Right atrium auricular region (tissue), 2 donors: ENCODE measurements at places on chromosomes 1 and 21. TPM values are rescaled to one million over a fixed set of nuclear protein-coding genes. Genes with fewer than 3 reads are reported as not detected.

DNA sequence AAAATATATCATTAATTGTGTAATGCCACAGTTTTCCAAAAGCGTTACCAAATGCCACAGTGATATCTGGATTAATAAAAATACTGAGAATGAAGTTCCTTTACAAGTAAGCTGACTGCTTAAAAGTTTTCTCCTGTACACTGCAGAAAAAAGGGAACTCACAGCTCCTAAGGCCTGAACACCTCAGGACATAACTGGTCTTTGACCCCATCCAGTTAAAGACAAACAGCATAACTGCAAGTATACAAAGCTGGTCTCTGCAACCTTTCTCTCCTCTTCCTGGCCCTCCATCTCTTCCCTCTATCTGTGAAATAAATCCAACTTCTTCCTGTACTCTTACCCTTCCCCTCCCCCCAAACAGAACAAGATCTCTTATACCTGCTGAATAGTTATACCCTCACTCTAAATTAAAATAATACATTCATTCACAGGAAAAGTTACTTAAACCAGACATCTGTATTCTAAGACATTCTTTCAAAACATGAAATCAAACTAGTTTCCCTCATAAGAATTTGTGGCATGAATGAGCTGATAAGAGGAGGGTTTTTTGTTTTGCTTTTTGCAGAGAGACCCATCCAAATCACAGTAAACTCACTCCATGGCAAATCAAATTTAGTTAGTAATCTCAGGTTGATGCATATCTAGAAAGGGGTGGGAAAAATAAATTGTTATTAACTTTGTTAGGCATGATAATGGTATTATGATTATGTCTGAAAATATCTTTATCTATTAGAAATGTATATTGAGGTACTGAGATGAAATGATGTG is 2.9 kb downstream of the DIPK1A start:
- no peaks in the 10 kb centered on the region for H3K36me3 ChIP-seq
- H3K4me3 ChIP-seq, result no peak overlapping the region
- H3K27ac ChIP-seq, result no peak overlapping the region
- no peak for DNase-seq
- H3K4me1 ChIP-seq, result no peaks in the 10 kb centered on the region
- H3K27me3 ChIP-seq, result no peaks in the 10 kb centered on the region

- no peaks in the 10 kb centered on the region for H3K4me1 ChIP-seq
- H3K36me3 ChIP-seq, result no peaks in the 10 kb centered on the region
- no peaks in the 10 kb centered on the region for H3K27me3 ChIP-seq
- H3K27ac ChIP-seq, result no peak overlapping the region
- DNase-seq, result no peak
These were observed 879.4 kb downstream of the MRPL39 start for GRCh38 chr21:24727803-24728440.

DNA sequence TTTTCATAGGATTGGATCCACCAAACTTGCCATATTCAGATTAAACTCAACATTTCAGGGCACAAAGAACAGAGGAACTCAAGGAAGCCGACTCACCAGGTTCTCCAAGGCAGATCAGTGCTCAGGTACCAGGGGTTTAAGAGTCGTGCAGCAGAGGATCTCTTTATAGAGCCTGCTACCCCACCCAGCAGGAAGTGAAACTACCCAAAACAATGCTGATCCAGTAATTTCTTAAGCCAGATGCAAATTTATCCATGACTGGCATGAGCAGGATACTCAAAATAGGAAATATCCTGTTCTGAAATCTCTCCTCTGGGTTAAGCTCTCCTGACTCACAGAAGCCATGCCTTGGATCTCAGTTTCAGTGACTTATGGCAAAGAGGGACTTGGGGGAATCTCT is at the start of gene SPRR2A:
Gene SPRR2A, minus strand, starts transcription at position 138 of the 400 bp plus-strand sequence. CDS start 777 bp downstream, outside the sequence.
- no peaks in the 10 kb centered on the region for H3K4me1 ChIP-seq
- H3K4me3 ChIP-seq, result no peak within 1 kb of the TSS
- H3K27me3 ChIP-seq, result no peaks in the 10 kb centered on the region
- H3K27ac ChIP-seq, result no peak within 1 kb of the TSS
- DNase-seq, result no peak
- no peaks in the 10 kb centered on the region for H3K36me3 ChIP-seq

- H3K4me1 ChIP-seq, result peaks cover 8% of the 10 kb centered on the region
- DNase-seq, result no peak
- H3K27ac ChIP-seq, result no peak overlapping the region
- H3K4me3 ChIP-seq, result no peak overlapping the region
- no peaks in the 10 kb centered on the region for H3K27me3 ChIP-seq
These were observed 6.9 kb downstream of the PRKCZ start for GRCh38 chr1:2056955-2057590.

GRCh38 chr1:24189528-24189927 is 2.4 kb upstream of the IFNLR1 start:
- no peak for DNase-seq
- no peak overlapping the region for H3K4me3 ChIP-seq
- no peaks in the 10 kb centered on the region for H3K36me3 ChIP-seq
- H3K27me3 ChIP-seq, result no peaks in the 10 kb centered on the region
- H3K4me1 ChIP-seq, result no peaks in the 10 kb centered on the region

Gene LHX8
- not detected for total RNA-seq

Gene TNFAIP8L2
- 4.8 TPM for total RNA-seq

Gene CDA
- total RNA-seq, result 1.3 TPM

Gene FMO5
- 1.1 TPM for total RNA-seq

Gene TNFSF4
- total RNA-seq, result 1.4 TPM

Gene RPL22
- total RNA-seq, result 115 TPM
